ENCODE measurements at places on chromosomes 1 and 21. TPM values are rescaled to one million over a fixed set of nuclear protein-coding genes. Genes with fewer than 3 reads are reported as not detected.

SERINC2 gene
- total RNA-seq: 0.81 TPM

SIM2 gene
- not detected for total RNA-seq

SV2A gene
- 6.4 TPM for total RNA-seq

BATF3 gene
- 2.5 TPM for total RNA-seq

SPRR5 gene
- total RNA-seq: not detected

OR2T35 gene
- not detected for total RNA-seq

DNA sequence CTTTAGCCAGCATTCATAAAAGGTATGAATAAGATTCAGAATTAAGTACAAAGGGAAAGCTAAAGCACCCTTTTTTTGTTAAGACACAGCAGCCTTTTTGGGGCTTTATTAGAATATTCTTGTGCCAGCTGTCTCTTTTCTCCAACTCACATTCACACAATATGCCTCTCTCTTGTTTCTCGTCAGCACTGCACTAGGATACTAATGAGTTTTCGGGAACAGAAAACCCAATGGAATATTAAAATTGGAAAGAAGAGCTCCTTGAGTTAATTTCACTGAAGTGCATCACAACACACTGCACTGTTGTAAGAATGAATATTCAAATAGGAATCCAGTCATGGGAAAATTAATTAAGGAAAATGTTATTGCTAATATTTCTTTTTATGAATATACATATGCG lies 410.4 kb upstream of the BEND5 start:
- no peak for DNase-seq
- no peaks in the 10 kb centered on the region for H3K4me1 ChIP-seq
- no peaks in the 10 kb centered on the region for H3K27me3 ChIP-seq

GRCh38 chr1:223641523-223642039 lies 23.9 kb downstream of the CAPN8 start:
- DNase-seq: no peak
- H3K4me3 ChIP-seq: no peak overlapping the region
- H3K36me3 ChIP-seq: no peaks in the 10 kb centered on the region
- no peaks in the 10 kb centered on the region for H3K4me1 ChIP-seq

- DNase-seq: no peak
- H3K27me3 ChIP-seq: no peaks in the 10 kb centered on the region
- no peak overlapping the region for H3K4me3 ChIP-seq
- no peak overlapping the region for H3K27ac ChIP-seq
- H3K4me1 ChIP-seq: no peaks in the 10 kb centered on the region
- H3K36me3 ChIP-seq: no peaks in the 10 kb centered on the region
These were observed 7.0 kb downstream of the TAS1R2 start for GRCh38 chr1:18852501-18852900.

DNA sequence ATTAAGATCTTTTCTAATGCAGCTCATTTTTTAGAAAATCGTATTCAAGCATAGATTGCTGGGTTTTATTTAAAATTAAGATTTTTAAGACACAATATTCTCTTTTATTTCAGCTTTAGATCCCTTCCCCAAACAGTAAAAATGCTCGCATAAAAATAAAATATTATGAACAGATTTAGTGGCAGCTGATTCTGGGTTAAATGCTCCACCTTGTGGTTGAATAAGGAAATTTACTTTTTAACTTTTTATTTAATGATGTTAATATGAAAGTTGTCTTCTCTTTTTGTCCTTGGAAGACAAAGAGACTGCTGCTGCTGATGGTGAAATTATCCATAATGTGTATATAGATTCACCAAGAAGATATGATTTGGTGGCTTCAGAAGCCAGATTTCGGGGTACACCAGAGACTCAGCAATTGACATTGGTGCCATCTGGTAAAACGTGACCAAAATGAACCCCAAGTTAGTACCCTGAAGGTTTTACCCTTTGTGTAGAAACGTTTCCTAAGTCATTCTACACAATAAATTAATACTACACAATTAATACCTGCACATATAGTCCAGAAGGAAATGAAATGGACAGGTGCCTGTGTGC lies 128.0 kb downstream of the ADAMTS1 start:
- no peak for DNase-seq
- H3K36me3 ChIP-seq: no peaks in the 10 kb centered on the region
- no peak overlapping the region for H3K27ac ChIP-seq
- no peaks in the 10 kb centered on the region for H3K27me3 ChIP-seq

DNA sequence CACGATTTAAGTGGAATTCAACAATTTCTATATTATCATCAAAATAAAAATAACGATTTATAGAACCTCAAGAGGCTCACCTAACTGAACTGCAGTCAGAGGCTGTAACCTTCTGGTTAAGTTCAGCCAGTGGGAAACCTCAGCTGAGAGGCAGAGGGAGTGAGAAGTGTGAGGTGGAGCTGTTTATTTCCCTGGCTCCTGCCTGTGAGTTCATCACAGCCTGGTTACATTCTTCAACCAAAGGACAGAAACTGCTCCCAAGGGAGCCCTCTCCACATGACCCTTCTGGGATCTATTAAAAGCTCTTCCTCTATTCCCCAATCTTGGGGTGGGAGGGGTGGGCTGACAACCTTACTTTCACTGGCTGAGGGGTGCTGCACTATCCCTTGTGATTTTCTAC lies 22.2 kb downstream of the DYNLT5 start:
- no peak overlapping the region for H3K27ac ChIP-seq
- H3K4me3 ChIP-seq: no peak overlapping the region
- H3K36me3 ChIP-seq: no peaks in the 10 kb centered on the region
- DNase-seq: no peak
- no peaks in the 10 kb centered on the region for H3K4me1 ChIP-seq
- H3K27me3 ChIP-seq: no peaks in the 10 kb centered on the region

GRCh38 chr21:21101911-21102310 lies 103.7 kb downstream of the NCAM2 start:
- no peak overlapping the region for H3K27ac ChIP-seq
- no peaks in the 10 kb centered on the region for H3K36me3 ChIP-seq

DNA sequence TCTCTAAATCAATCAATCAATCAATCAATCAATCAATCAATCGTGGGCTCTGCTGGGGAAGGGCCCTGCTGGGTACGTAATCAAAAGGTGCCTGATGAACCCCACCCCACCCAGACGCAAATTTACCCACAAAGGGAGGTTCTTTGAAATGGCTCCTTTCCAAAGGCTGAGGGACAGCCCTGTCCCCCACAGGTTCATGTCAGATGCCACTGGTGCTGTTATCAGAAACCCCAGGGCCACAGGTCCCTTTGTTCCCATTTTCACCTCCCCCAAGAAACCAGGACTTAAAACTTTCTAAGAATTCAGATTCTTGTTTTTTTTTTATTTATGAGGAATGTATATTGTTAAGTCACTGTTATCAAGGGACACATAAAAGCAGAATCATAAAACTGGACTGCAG lies 14.2 kb downstream of the CHRNB2 start:
- H3K4me1 ChIP-seq: peaks cover 17% of the 10 kb centered on the region
- H3K4me3 ChIP-seq: no peak overlapping the region
- H3K36me3 ChIP-seq: peaks cover 87% of the 10 kb centered on the region
- H3K27me3 ChIP-seq: no peaks in the 10 kb centered on the region
- DNase-seq: no peak

DNA sequence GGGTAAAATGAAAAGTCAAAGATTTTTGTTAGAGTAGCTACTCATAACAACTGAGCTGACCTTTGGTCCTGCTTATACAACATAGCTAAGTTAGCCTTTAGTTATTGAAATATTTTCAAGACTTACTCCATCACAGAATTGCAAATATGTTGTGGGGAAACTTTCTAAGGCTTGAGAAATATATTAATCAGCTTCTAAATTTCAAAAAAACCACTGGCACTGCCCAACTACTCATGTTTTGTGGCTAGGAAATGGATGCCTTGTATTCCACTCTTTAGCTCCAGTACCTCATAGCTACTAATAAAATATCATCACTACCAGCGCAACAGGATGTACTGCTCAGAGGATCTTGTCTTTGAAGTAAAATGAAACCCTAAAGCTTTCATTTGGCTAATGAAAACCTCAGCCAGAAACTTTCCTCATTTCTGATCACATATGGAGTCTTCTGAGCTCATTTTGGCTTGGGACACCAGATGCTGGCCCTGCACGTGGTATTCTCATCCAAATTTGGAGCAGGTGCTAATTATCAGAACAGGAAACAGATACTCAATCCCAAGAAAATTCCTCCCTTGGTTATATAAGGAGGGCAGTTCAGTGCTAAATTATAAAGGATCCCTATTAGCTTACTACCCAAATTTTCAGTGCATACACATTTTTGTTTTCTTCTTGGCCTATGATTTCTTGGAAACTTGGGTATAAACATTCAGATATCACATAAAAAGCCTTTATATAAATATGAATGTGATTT lies 690.7 kb downstream of the ADGRL2 start:
- no peaks in the 10 kb centered on the region for H3K36me3 ChIP-seq
- H3K4me1 ChIP-seq: peaks cover 5% of the 10 kb centered on the region
- H3K4me3 ChIP-seq: no peak overlapping the region
- no peaks in the 10 kb centered on the region for H3K27me3 ChIP-seq
- H3K27ac ChIP-seq: peak overlapping the region; percentile 49

DNA sequence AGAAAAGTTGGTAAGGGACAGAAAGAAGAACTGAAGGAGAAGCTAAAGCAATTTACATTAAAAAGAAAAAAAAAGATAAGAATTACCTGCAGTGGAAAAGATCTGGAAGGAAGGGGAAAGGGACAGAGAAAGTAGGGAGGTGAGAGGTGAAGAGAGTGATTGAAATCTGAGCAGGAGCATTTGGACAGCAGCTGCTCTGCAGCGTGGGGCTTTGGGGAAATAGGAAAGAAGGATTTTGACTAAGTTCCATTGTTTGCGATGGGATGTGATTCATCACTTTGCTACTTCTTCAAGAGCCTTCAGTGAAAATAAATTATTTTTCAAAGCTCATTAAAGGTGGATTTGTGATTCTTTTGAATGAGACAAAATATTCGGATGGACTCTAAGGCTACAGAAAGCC lies 26.1 kb upstream of the NMNAT2 start:
- H3K27me3 ChIP-seq: no peaks in the 10 kb centered on the region
- no peak overlapping the region for H3K27ac ChIP-seq
- no peaks in the 10 kb centered on the region for H3K36me3 ChIP-seq
- no peak for DNase-seq
- no peak overlapping the region for H3K4me3 ChIP-seq
- no peaks in the 10 kb centered on the region for H3K4me1 ChIP-seq

- no peaks in the 10 kb centered on the region for H3K27me3 ChIP-seq
- H3K27ac ChIP-seq: peak overlapping the region; percentile 98
- H3K4me3 ChIP-seq: peak overlapping the region; percentile 1
- H3K36me3 ChIP-seq: peaks cover 6% of the 10 kb centered on the region
- DNase-seq: peak; percentile 88
These were observed 3.4 kb downstream of the PTTG1IP start for GRCh38 chr21:44869781-44870747.

GRCh38 chr1:113505357-113505756 lies 115.0 kb downstream of the MAGI3 start:
- no peak overlapping the region for H3K4me3 ChIP-seq
- H3K27ac ChIP-seq: no peak overlapping the region
- DNase-seq: no peak
- H3K4me1 ChIP-seq: no peaks in the 10 kb centered on the region
- H3K36me3 ChIP-seq: no peaks in the 10 kb centered on the region

- H3K4me3 ChIP-seq: no peak overlapping the region
- H3K4me1 ChIP-seq: peaks cover 6% of the 10 kb centered on the region
- no peak overlapping the region for H3K27ac ChIP-seq
- DNase-seq: no peak
- no peaks in the 10 kb centered on the region for H3K36me3 ChIP-seq
These were observed 32.8 kb upstream of the GBP5 start for GRCh38 chr1:89305493-89305892.

DNA sequence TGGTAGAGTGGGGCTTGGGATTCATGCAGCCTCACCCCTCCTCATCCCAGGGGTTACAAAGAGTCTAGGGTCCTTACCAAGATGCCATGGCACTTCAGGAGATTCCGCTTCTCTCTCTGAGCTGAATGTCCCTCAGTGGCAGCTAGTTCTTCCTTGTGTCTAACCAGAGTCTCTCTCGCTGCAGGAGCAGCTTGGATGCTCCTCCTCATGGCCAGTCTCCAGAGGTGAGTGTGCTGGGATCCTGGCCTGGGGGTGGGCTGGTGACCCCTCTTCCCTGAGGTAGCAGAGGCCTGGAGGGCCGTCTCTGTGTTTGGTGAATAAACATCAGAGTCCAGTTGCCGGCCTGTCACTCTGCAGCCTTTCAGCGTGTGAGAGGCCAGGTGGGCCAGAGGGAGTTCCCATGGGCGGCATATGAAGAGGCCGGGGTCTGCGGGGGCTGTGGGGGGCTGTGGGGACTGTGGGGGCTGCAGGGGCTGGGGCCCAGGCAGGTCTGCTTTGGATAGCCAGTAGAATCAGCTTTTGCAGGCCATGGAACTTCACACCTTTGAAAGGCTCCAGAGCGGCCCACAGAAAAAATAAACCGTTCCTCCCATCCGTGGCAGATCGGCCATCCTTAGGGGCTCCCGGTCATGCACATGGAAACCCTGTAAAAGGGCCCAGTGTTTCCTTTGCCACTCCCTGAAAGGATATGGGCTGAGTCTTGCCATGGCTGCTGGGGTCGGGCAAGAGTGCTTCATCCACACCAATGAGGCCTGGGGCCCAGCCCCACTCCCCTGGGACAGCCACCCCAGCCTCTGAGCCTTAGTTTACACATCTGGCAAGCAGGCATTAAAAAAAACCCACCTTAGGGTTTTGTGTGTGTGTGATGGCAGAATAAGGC lies 256.4 kb downstream of the FOXD2 start:
- H3K4me3 ChIP-seq: no peak overlapping the region
- peaks cover 4% of the 10 kb centered on the region for H3K27me3 ChIP-seq
- H3K4me1 ChIP-seq: no peaks in the 10 kb centered on the region
- no peak overlapping the region for H3K27ac ChIP-seq
- peak; percentile 46 for DNase-seq

GRCh38 chr1:109762821-109763645 lies 690 bp downstream of the EPS8L3 start:
- peaks cover 13% of the 10 kb centered on the region for H3K4me1 ChIP-seq
- H3K4me3 ChIP-seq: peak overlapping the region; percentile 24
- DNase-seq: peak; percentile 54

DNA sequence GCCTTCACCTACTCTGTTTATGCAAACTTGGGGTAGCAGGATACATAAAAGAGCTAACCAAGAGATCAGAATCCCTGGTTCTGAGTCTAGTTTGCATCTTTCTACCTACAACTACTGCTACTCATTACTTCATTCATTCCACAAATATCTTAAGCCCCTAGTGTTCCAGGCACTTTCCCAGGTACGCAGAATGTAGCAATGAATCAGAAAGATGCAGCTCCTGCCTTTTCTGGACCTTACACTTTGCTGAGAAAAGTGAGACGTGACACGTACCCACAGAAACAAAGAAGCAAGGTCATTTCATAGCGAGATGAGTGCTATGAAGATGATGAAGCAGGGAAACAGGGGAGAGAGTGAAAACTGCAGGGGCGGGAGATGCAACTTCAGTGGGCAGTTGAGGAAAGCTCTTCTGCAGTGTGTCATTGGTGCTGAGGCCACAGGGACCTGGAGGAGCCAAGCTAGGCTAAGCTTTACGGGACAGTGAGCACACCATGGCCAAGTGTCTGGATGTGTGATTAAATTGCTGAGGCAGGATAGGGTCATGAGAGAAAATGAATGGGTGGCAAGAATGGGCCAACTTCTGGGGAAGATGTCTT lies 167.9 kb downstream of the TNFSF18 start:
- no peak for DNase-seq
- no peaks in the 10 kb centered on the region for H3K27me3 ChIP-seq
- no peak overlapping the region for H3K27ac ChIP-seq
- no peaks in the 10 kb centered on the region for H3K4me1 ChIP-seq
- H3K4me3 ChIP-seq: no peak overlapping the region

All from sigmoid colon (tissue), 7 donors.